ENCODE measurements at places on chromosomes 1 and 21.

DNA sequence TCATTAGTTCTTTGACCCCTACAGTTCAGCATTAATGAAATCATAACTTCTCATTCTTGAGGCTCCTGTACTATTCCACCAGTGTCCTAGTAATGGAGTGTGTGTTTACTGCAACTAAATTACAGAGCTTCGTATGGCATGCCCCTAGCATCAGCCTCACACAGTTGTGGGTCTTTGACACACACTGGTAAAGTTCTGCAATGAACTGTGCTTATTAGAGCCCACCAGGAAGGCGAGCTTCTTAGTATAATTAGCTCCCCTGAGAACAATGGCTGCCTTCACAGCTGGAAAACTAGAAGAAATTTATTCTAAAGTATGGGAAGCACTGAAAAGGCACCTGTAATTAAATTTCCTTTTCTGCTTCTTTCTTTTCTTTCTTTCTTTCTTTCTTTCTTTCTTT is 251.1 kb upstream of the RGS18 start:
- DNase-seq: no peak

DNA sequence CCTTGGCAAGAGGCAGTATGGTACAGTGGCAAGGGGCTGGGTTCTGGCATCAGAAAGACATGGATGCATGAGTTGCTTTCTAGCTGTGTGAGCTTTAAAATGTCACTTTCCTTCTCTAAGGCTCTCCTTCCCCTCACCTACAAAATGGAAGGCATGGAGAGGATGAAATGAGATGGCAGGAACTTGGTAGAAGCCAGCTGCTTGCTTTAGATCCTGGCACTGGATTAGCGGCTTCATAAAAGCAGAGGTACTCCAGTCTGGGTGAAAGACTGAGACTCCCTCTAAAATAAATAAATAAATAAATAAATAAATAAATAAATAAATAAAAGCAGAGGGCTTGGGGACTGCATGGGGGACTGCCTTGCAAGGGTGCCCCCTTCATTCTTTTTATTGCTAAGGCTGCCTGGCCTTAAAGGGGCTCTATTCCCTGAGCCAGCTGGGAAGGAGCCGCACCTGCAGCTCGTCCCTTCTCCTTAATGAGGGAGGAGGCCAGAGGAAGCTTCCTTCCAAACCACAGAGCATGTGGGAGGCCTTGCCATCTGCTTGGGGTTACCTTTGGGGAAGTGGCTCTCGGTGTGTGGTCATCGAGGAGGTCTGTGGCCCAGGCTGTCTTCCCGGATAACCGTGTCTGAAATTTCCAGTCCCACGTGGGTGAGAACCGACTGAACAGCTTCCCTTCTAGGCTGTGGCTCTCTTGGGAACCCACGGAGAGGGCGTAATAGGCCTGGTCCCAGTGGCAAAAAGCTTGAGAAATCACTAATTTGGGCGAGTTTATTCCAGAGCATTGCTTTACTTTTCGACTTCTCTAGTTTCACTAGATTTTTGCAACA is 2.0 kb upstream of the ATP13A2 start:
- no peak for DNase-seq

- no peak for DNase-seq
Measured at GRCh38 chr1:37171691-37172090, 137.4 kb upstream of the GRIK3 start.

GRCh38 chr1:74455390-74455789 is 57.0 kb downstream of the LRRC53 start:
- no peak for DNase-seq

GRCh38 chr1:70633004-70633403 is 221.9 kb downstream of the CTH start:
- no peak for DNase-seq
